Muscle of leg (tissue), 16 donors: ENCODE measurements at places on chromosomes 13 and 19.
A peak's percentile ranks its signal among the peaks of the same experiment; 100 is the strongest.

DNA sequence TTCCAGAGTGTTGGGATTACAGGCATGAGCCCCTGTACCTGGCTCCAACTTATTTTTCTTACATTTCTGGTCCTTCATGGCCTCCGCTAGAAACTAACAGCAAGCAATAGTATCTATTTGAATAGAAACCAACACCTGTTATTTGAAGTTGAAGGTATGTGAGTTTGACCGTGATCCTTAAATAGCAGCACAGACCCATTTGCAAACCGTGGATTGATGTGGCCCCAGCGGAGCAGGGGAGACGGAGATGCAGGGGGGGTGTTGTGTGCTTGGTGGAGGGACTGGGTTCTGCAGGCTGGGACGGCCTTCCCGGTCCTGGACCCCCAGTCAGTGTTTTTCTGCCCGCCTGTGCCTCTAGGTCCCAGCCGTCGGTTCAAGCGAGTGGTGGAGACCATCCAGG, 16.9 kb downstream of the TMEM150B start:
- no peak for DNase-seq

- DNase-seq: no peak
Observed at GRCh38 chr19:47475465-47475864, 3.8 kb upstream of the SLC8A2 start.

DNA sequence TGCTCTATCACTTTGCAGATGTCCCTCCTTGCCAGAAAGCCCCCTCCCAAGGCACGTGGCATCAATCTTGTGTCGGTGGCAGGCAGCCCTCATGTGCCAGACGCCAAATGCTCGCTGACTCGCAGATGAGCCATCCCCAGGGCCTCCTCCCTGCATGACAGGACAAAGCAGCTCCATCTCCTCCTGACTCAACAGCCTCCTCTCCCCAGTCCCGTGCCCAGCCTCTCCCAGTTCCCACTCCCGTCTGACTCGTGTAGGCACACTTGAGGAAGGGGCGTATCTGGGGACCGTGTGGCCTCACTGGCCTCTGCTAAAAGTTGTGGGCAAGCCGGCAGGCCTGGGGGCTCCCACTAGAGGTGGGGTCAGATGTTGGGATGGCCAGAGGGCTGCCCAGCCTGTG, 133.6 kb downstream of the STK24 start:
- DNase-seq: no peak

DNA sequence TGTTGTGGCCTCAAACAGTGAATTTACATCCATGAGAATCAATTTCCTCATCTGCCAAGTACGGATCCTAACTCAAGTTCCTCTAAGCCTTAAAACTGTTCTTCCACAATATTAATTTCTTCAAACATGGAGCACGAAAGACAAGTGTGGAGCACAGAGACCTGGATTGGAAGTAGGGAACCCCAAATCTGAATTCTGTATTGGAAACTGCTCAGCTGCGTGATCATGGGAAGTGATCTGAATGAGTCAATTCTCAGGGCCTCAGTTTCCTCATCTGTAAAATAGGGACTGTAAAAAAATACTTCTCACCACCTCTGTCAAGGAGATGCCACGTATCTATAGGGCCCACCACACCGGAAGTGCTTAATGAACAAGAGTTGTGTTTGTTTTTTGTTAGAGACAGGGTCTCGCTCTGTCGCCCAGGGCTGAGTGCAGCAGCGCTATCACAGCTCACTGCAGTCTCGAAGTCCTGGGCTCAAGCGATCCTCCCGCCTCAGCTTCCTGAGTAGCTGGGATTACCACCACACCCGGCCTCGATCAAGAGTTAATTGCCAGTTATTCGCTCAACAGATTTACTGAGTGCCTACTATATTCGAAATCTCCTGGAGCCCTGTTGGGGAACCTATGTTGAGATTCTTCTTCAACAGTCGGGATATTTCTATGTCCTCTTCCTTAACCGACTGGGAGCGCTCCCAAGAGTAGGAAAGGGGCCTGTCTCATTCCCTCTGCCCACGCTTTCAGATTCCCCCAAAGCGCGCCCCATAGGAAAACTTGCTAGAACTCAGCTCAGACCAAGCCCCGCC, 1.6 kb downstream of the SERTAD3 start:
- DNase-seq: no peak

GRCh38 chr13:40031031-40031430, 375.6 kb downstream of the COG6 start:
- peak; percentile 65 for DNase-seq

DNA sequence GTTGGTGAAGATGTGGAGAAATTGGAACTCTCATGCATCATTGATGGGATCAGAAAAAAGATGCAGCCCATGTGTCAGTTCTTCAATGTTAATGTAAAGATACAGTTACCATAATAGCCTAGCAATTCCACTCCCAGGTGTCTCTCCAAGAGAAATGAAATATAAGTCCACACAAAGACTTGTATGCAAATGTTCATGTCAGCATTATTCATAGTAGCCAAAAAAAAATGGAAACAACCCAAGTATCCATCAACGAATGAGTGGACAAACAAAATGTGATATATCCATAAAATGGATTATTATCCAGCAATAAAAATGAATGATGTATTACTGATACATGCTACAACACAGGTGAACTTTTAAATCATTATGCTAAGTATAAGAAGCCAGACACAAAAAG, 38.7 kb downstream of the CCDC70 start:
- no peak for DNase-seq

DNA sequence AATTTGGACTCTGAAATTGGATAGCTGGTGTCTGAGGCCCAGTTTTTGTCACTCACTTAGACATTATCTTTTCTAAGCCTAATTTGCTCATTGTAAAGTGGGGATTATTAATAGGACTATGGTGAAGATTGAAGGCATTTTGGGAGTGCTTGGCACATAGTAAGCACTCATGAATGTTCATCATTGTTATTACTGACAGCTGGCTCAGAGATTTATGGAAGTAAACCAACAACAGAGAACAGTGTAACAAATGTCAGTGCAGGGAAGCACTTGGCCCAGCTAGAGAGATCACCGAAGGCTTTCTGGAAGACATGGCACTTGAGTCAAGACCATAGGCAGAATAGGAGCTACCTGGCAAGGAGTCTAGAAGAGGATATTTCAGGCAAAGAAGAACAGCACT, 92.3 kb downstream of the RFC3 start:
- DNase-seq: no peak

- DNase-seq: no peak
Observed at GRCh38 chr19:17943274-17944221, 10.7 kb downstream of the CCDC124 start.

DNA sequence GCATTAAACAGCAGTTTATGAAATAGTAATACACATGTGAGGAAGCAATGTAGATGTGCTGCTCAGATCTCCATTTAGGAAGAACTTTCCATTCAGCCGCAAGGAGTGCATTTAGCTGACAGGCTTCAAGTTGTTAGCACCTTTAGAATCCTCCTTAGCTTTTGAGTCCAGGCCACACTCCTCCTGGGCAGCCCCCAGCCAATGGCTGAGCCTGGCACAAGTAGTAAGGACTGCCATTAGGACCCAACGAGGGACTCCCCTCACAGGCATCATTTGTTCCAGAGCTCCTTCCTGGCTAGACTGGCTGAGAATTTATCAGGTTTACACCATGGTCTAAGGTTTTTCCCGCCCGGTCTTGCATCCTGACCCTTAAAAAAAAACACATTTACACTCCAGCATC, 201.4 kb downstream of the DIAPH3 start:
- DNase-seq: no peak

DNA sequence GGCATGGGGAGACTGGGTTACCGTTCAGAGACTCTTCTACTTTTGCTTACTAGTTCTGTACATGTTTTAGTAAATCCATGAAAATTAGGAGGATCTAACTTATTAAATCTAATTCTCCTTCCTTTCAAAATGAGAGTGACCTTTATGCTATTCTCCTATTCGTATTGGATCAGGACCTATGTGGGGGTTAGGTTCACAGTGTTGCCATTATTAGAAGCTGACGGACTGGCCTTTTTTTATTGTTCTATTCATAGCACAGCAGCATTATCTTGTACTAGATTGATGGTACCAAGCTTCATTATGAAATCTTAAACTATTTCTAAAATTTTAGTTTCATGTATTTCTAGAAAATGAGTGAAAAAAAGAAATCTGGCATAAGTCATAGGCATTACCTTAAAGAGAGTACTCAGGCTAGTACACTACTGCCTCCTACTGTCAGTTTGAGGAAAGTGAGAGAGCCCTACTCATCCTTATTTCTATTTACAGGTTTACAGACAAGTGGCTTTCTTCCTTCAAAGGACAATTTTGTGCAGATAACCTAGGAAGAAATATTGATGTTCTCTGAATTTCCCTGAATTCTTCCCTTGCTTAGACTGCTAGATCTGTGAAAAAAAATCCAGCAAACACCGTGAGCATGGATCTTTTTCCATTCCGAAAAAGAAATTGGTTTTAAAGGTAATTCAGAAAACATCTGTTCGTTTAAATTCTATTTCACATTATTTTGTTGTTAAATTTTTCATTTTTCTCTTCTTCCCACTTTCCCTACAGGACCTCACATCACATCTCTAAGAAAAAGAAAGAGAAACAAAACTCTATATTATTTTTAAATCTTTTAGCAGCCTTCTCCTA, 485.5 kb downstream of the DIAPH3 start:
- DNase-seq: peak; percentile 69

DNA sequence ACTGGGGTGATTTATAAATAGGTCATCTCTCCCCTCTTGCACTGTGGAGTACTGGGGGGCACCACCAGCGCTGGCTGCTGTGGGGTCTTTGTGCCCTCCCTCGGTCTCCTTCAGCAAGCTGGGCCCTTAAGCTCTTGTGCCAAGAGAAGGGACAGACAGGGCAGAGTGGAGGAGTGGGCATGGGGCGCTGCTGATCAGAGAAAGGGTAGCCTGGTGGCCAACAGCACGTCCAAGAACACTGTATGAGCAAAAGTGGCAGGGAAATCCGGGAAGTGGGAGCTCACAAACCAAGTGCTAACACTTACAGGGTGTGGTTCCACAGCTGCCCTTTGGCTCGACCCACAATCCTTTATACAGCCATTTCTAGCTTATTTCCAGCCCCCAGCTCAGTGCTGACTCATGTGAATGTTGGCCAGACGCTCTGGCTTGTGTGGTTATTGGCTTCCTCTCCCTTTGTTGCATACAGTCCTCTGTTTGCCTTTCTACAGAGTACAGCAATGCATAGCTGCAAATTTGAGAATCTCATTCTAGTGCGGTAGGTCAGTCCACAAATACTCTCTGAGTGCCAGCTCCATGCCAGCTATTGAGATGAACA, 298.8 kb downstream of the SHISA2 start:
- DNase-seq: peak; percentile 97
